ENCODE measurements at places on chromosomes 7 and 10.

DNA sequence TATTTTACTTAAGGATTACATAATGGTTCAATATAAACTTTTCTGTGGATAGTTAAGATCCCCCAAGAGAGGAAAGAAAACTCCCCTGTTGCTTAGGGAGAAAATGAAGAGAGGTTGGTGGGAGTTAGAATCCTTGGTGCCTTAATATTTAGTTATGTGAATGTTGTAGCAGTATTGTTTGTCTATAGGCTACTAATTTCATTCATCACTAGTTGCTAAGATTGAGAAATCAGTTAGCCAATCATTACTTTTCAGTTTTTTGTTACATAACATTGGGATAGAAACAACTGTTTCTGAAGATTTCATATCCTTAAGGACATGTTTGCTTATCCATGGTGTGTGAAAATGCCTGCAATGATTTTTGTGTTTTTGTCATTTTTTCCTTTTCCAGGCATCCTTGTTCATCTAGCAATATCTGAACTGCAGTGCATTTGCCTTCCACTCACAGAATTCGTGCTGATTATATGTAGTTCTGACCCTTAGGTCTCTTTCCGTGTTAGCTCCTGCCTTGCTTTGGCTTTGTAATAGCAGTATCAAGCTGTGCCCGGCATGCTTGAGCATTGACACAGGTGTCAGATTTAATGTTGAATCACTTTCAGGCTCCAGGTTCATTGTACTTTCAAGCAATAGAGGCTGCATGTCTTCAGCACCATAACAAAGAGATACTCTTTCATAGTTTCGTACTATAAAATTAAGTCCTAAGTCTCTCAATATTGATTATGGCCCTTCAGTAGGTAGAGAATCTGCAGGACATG, 85.0 kb downstream of the PODXL start:
- no peak for DNase-seq

GRCh38 chr10:108789336-108789735, 1134.0 kb downstream of the XPNPEP1 start:
- no peak for DNase-seq

DNA sequence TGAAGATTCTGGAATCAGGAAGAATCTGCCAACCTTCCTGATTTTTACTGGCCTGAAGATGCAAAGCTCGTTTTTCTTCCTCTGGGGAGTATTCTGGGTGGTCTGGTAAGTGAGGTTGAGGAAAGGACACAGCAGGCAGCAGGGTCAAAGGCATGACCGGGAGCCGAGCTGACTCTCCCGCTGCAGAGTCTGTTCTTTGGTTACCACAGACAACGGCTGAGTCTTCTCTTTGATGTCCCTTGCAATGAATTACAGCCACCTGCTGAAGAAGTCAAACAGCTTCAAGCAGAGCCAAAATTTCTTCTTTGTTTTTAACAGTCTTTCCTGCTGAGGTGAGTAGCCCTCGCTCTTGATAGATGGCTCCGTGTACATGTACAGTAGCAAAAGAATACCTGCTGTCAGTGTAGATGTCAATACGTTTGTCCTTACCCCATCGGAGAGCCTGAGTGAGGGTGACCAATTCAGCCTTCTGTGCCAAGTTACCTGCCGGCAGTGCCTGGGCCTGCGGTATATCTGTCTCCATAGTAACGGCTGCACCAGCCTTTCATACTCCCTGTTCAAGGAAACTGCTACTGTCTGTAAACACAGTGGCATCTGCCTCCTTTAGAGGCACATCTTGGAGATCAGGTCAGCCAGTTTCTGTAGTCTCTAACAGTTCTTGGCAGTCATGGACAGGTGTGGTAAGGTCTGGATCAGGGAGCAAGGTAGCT, 76.4 kb downstream of the PRR15 start:
- no peak for DNase-seq

DNA sequence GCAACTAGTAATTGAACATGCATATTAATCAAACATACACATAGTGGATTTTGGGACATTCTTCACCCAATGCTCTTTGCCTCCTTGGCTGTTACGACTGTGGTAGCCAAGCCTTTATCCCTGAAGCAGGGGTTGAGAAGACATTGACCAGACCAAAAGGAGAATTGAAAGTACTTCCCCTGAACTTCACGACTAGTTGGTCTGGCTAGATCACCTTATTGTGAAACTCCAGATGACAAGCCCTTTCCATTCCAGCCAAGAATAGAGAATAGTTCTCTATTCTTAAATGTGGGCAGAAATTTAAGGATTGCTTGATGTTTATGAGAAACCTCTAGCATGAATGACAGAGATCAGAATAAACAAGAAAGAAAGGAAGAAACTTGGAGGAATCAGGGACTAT, 97.0 kb downstream of the LRMDA start:
- DNase-seq = no peak

DNA sequence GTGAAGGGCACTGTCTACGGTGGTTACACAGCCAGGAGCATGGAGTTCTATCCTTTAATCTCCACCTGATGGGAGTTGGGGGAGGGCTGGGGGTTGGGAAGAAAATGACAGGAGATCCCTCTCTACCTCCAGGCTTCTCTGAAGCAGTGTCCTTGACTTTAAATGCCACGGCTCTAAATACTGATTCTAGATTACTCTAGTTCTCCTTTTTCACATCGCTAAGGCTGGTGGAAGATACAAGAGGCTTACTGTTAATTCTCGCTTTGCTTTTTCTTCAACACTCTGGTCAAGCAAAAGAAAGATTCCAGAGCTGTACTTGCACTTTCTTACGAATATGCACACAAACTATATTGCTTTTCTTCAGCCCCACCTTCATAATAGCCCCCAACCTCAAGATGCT, 30.5 kb downstream of the ARL3 start:
- no peak for DNase-seq

DNA sequence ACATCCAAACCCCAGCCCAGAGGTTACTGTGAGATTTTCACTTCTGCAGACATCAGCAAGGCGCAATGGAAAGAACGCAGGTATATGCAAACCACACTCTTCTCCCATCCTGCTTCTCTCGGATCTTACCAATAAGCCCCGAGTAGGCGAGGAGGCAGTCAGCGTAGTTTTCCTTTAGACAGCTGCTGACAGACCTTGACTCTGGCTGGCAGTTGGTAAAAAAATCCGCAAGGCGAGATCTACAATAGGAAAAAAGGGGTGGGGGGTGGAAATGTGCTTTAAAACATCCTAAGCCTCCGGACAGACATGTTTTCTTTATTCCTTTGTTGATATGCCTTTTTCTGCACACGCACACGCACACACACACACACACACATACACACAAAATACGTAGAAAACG, 176.5 kb downstream of the GFRA1 start:
- no peak for DNase-seq

DNA sequence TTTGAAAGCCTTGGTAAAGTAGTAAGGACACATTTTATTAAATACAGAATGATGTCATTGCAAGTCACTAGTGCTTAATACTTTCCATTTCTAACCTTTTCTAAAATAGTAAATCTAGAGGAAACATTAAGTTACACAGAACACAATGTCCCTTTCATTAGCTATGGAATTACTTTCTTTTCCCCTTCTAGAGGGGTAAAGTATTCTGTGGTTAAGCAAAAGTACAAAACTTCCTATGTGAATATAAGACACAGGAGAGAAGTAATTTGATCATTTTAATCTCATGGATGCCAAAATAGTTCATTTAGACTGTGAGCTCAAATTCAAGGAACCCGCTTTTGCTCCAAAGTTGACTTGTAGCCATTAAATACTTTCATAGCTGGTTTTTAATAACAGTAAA, 49.8 kb downstream of the SEMA3E start:
- DNase-seq = no peak

- no peak for DNase-seq
Observed at GRCh38 chr7:77738871-77739270, 42.6 kb downstream of the RSBN1L start.

GRCh38 chr7:33743594-33743993, 161.7 kb upstream of the BMPER start:
- no peak for DNase-seq

- DNase-seq = no peak
Observed at GRCh38 chr10:37679465-37679864, 177.9 kb downstream of the ZNF248 start.

DNA sequence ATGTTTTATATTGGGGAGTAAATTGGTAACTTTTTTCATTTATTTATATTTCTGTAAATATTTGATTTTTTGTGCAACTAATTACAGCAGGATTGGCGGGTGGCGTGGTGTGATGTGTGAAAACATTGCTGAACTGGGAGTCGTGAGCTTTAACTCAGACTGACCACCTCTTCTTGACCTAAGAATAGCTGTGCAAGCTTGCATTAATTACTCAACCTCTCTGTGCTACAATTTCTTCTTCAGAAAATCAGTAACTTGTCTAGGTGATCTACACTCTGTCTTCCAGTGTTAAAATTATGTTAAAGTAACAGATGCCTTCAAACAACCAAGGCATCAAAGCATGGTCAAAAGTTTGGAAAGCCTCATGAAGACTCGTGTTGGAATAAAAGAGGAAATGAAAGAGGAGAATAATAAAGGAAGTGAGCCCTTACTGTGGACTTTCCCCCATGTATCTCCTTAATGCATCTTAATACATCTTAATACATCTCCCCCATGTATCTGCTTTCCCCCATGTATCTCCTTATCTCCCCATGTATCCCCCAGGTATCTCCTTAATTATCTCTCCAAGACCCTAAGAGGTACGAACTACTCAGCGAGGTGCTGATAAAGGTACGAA, 71.2 kb downstream of the SVIL start:
- DNase-seq = no peak
